COLO829 (cell line): ENCODE measurements at places on chromosomes 3 and 15.

- no peak for DNase-seq
These were observed 56.8 kb downstream of the CMSS1 start for GRCh38 chr3:99874237-99875002.

GRCh38 chr15:35783203-35783602 lies 237.2 kb upstream of the DPH6 start:
- DNase-seq, result no peak

GRCh38 chr3:56930706-56931105 lies 129.0 kb upstream of the ARHGEF3 start:
- no peak for DNase-seq

DNA sequence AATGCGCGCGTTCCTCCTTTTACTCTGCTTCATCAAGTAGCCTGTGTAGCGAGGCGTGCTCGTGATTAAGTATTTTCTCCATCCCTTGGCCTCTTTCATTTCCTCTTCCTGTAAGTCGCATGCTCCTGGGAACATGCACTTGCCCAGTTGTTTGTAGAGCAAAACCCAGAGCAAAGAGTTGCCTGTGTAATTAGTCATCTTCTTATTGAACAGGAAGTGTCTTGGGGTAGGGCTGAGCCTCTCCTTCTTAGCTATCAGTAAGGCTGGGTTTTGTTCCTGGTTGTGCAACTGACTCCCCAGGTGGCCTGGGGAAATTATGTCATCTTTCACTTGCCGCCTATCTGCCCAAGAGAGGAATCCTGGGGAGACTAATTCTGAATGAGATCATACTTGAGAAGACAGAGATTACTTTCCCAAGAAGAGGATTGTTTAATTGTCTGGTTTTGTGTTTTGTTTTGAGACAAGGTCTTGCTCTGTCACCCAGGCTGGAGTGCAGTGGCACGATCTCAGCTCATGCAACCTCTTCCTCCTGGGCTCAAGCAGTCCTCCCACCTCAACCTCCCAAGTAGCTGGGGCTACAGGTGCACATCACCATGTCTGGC lies 14.9 kb downstream of the LIPH start:
- no peak for DNase-seq

DNA sequence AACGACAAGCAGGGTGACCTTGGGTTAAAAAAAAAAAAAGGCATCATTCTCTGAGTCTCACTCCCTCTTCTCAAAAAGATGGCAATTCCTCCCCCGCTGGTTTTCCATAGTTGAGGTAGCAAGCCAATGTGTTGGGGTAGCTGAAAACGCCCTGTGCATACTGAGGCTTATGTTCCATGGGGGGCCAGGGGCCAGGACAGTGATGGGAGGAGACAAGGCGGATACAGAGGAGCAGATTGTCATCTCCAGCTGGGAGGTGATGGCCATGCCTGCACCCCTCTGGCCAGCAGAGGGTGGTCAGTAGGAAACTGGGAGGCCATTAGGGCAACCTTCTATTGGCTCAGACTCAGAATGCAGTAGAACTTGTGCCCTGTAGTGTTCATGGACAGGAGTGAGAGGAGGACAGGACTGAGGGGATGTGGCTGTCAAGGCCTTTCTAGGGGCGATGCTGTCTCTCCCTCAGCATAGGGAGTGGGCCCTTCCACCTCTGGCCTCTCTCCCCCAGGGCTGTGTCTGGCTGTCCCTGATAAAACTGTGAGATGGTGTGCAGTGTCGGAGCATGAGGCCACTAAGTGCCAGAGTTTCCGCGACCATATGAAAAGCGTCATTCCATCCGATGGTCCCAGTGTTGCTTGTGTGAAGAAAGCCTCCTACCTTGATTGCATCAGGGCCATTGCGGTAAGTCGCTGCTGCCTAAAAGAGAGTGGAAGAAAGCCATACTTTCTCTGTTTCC lies 1.9 kb downstream of the TF start:
- no peak for DNase-seq

DNA sequence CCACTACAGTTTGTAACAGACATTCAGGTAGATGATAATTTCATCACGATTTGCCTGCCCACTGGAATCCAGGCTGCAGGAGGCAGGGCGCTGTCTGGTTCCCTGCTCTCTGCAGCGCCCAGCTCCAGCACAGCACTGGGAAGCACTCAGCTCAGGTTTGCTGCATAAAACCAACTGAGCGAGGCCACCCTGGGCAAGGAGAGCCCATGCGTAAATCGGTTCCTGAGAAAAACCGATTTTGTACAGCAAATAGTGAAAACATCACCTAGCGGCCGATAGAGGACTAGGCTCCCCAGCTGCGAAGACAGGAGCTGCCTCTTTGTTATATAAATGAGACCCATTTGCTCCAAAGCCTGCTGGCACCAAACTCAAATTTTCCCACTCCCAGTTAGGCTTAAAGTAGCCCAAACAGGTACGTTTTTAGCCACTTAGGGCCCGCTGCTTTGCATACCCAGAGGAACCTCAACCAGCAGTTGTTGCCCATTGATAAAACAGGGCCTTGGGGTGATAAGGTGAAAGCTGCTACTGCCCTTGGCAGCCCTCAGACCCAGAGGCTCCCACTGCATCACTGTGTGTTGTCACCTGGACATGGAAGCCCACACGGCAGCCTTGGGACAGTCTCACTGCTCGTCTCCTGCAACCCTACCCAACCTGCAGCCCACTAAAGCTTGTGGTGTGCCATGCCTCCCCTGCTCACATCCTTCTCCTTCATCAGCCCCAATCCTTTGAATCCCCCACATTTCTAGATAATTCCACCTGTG lies 47.5 kb downstream of the ALDH1L1 start:
- no peak for DNase-seq

- DNase-seq, result no peak
These were observed 609.8 kb upstream of the BCHE start for GRCh38 chr3:166446986-166447385.

DNA sequence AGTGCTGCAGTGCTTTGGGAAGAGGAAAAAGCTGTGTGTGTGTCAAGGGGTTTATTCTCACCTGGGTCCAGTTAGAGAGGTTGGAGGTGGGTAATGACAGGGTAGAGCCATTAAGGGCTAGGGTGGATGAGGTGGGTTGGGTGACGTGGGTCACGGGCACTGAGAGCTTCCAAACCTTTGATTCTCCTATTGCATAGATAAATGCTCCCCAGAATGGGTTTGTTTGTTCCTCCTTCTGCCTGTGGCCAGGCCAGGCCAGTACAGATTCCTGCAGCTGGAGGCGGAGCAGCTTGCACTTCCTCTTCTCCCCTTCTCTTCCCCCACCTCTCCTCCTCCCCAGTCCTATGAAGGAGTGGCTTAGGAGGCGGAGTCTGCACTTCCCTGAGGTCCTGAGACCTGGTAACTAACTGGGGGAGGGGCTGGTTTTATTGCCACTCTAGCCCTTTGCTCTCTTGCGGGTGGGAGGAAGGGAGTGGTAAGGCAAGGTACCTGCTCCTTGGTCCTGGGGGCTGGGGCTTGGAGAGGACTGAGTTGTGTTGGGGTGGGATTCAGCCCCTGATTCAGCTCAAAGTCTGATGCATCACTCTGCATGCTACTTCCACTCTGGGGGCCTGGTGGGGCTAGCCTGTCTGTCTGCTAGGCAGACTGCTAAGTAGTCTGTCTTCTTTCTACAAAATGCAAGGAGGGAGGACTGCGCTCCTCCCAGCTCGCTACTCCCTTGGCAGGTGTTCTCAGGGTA lies 3.5 kb downstream of the SPINT1 start:
- DNase-seq, result peak; percentile 41

- DNase-seq, result no peak
These were observed 27.7 kb downstream of the ABTB1 start for GRCh38 chr3:127700406-127700805.

GRCh38 chr3:757711-758110 lies 335.1 kb upstream of the CNTN6 start:
- DNase-seq, result no peak
